ENCODE measurements at places on chromosomes 5 and 9. TPM values are rescaled to one million over a fixed set of nuclear protein-coding genes. Genes with fewer than 3 reads are reported as not detected.

GPR150 gene
- 0.33 TPM for total RNA-seq

DNA sequence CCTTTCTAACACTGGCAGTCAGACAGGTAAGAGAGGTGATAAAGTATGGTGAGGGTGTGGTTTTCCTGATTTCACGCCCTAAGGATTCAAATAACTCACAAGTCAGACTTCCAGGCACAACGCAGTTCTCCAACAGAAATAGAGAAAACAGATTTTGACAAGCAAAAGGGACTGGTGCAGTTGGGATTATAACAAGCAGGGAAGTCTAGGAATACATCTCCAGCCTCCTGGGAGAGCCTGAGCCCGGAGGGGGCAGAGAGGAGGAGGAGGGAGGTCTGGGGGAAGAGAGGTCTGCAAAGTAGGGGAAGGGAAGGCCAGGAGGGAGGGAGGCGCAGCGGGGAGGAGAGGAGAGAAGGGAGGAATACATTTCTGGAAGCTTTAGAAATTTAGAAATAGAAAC is 1.6 kb downstream of the CMBL start:
- DNase-seq: no peak

- no peak for DNase-seq
These were observed 41.3 kb downstream of the ZNF474 start for GRCh38 chr5:122170620-122171019.

- no peak for DNase-seq
These were observed 24.5 kb downstream of the LECT2 start for GRCh38 chr5:135930029-135930948.

GRCh38 chr5:102975457-102976182 is 144.3 kb downstream of the GIN1 start:
- no peak for DNase-seq

- no peak for DNase-seq
These were observed 290.5 kb downstream of the SLF1 start for GRCh38 chr5:94908889-94909480.

TMC1 gene
- total RNA-seq: not detected

EDIL3 gene
- 604 TPM for total RNA-seq

SIT1 gene
- not detected for total RNA-seq

TXNDC8 gene
- not detected for total RNA-seq

OGN gene
- 27.4 TPM for total RNA-seq

DNA sequence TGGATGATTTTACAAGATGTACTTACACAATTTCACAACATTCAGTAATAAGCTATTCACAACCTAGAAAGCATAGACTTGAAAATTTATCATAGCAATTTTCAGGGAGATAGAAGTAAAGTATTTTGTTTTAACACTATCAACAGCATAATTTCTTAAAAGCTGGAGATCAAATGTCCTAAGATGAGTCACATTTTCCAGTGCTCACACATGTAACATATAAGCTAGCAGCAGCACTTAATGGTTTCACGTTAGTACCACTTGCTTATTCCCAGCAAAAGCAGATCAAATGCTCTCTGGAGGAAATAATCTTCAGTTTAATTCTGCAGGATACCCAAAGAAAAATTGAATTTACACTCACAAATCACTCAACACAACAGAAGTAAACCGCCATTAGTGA is 6.5 kb downstream of the OR13C8 start:
- no peak for DNase-seq

CNOT6 gene
- total RNA-seq: 20.4 TPM

GRCh38 chr9:24939109-24939850 is 393.6 kb upstream of the IZUMO3 start:
- no peak for DNase-seq

DNA sequence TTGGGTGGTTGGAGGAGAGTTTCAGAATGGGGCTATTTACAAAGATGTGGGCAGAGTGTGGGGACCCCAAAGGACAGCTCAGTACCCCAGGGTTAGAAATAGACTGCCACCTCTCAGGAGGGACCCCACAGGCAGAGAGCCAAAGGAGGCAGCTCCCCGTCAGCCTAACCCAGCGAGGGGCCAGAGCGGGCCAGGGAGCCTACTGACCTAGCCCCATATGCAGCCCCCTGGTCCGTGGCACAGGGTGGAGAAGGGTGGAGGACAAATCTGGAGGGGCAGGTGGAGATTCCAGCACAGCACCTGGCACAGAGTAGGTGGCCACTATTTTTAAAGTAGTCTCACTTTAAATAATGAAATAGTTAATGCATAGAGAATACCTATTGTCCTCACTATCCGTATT is 67.2 kb upstream of the ANGPTL2 start:
- DNase-seq: peak; percentile 85

GRCh38 chr9:89798547-89799120 is 193.8 kb downstream of the GADD45G start:
- DNase-seq: no peak

STPG3 gene
- not detected for total RNA-seq

ADGRV1 gene
- 1.5 TPM for total RNA-seq

GNA14 gene
- not detected for total RNA-seq

- no peak for DNase-seq
These were observed 107.6 kb upstream of the SPRY4 start for GRCh38 chr5:142432369-142432863.

DNA sequence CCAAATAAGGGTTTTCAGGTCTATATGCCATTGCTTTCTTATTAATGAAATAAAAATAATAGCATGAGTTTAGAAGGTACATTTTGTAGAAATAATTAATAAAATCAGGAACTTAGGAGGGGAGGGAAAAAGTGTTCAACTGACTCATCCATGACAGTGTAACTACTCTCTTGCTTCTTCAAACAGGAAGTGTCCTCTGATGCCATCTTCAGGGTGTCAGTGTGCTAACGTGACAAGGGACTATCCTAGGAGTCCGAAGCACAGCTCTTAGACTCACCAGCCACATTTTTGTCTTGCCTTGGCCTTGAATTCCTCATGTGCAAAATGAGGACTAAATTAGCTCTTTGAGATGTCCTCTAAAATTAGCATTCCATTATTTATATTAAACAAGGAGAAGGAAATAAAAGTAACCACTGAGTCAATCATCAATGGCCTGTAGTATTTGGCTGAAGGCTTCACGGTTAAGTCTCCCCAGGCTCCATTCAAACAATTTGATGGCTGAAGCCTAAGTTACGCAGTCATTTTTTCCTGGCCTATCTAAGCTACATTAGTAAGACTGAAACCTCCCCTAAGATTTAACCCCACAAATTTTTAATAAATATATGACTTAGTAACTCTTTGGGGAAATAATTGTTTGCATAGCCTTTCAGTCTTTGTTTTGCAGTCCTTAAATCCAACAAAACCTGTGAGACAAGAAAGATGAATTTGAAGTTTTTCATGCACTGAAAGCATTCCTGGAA is 151.1 kb downstream of the ARL15 start:
- no peak for DNase-seq

DNA sequence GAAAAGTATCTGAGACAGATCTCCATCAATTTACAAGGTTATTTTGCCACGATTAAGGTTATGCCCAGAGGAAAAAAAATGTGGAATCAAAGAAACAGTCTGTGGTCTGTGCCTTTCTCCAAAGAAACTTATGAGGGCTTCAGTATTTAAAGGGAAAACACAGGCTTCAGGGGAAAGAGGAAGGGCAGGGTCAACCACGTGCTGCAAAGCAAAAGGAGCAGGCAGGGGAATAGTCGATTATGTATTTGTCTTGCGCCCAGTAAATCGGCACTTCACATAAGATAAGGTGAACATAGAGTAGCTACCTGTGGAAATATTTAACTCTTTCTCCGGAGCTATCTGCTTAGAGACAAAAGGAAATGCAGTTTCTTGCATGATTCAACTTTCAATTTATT is 343.7 kb downstream of the RAB3C start:
- no peak for DNase-seq

QRFP gene
- not detected for total RNA-seq

- peak; percentile 64 for DNase-seq
These were observed 150.2 kb downstream of the MACROH2A1 start for GRCh38 chr5:135248801-135249231.

- no peak for DNase-seq
These were observed 11.1 kb upstream of the WNK2 start for GRCh38 chr9:93172666-93173364.

DMRTA1 gene
- 5.2 TPM for total RNA-seq
